Right lung (tissue), 10 donors: ENCODE measurements at places on chromosomes 12 and 14. TPM values are rescaled to one million over a fixed set of nuclear protein-coding genes. Genes with fewer than 3 reads are reported as not detected.

- DNase-seq = no peak
Observed at GRCh38 chr12:15532364-15532977, 210.2 kb downstream of the PTPRO start.

DNA sequence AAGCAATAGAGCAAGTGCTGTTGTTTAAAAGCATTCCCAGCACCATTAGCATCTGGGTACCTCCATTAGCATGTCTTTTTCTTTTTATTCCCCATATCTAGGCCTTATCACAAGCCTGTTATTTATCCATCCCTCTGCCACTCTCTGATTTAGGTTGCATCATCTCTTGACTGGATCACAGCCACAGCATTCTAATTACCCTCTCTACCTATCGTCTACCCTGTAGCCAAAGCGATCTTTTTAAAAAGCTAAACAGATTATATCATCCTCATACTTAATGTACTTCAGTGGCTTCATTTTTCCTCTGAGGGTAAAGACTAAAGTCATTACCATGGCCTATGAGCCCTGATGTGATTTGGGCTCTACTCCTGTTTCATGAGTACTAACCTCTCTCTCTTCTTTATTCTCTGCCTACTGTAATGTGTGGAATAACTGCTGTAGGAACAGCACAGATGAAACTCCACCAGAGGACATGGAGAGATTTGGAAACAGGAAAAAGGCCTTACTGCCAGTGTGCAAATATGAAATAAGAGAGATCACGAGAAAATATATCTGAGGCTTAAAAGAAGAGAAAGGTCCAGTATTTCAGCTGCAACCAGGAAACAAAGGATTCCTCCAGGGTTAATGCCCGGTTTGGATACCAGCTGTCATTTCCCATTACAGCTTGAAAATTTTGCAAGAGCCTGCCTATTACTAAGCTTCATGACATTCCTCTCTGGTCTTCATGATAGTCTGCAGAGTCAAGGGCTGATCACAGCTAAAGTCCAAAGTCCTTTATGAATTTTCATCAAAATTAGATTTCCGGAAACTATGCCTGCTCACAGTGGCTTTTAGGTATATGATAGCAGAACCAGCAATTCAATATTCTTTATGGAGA lies 422.5 kb upstream of the PDE3A start:
- no peak for DNase-seq

DNA sequence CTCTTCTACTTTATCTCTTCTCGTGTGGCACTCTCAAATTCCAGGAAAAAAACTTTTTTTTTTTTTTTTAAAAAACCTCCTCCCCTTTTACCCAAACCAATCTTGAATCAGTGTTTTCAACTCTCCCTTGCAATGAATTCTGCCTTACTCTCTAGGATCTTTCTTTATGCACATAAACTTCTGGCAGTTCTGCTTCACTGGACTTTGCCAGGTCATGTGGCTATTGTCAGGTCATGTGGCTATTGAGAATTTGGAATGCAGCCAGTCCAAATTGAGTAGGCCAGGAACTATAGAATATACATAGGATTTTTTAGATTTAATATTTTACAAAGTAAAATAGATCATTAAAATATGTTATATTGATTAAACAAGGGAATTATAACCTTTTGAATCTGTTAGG lies 218.2 kb downstream of the TMTC3 start:
- DNase-seq = no peak

- DNase-seq = no peak
Observed at GRCh38 chr14:99968941-99969340, 96.3 kb upstream of the EVL start.

NINJ2 gene
- polyA plus RNA-seq = 0.93 TPM

WNT5B gene
- 5.8 TPM for polyA plus RNA-seq

ANKRD33 gene
- 0.05 TPM for polyA plus RNA-seq

CDKN3 gene
- polyA plus RNA-seq = 45.0 TPM

BCAT1 gene
- polyA plus RNA-seq = 23.0 TPM
